ENCODE measurements at places on chromosomes 11 and 22.

GRCh38 chr11:36974771-36975170, 376.7 kb upstream of the RAG2 start:
- DNase-seq: no peak

- peak; percentile 69 for DNase-seq
Observed at GRCh38 chr22:40176921-40177737, 596 bp upstream of the TNRC6B start.

DNA sequence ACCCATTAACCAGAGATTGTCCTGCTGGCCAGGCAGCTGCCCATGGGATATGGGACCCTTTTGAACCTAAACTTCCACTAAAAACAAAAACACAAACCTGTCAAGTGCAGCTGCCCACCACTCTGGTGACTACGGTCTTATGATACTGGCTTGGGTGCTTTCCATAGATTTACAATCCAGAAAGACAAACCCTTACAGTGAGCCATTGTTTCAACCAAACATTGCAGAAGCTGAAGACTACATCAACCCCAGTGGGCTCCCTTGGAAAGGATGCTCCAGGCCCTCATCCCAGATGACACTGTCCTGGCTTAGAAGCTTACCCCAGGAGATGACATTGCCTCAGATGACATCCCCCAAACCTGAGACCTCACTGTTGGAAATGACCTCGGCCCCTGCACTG, 56.9 kb upstream of the WNT11 start:
- DNase-seq: no peak

GRCh38 chr11:126585388-126585773, 229.9 kb downstream of the ST3GAL4 start:
- no peak for DNase-seq

DNA sequence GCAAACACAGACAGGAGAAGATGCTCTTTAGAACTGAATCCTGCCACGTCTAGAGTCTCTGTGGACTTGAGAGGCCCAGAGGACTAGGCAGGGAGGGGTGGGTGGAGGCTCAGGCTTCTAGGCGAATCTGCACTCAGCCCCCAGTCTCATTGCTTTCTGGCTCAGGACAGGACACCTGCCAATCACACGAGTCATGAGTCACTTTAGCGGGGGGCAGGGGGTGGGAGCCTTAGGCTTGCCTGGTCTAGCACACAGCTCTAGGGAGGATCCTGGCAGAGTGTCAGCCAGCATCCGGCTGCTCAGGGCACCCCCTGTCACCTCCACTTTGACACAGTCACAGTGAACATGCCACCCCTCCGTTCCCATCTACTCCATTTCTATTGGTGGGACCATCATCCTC, 167.7 kb downstream of the CEP164 start:
- no peak for DNase-seq

GRCh38 chr11:79413268-79413667, 27.6 kb downstream of the TENM4 start:
- peak; percentile 92 for DNase-seq

DNA sequence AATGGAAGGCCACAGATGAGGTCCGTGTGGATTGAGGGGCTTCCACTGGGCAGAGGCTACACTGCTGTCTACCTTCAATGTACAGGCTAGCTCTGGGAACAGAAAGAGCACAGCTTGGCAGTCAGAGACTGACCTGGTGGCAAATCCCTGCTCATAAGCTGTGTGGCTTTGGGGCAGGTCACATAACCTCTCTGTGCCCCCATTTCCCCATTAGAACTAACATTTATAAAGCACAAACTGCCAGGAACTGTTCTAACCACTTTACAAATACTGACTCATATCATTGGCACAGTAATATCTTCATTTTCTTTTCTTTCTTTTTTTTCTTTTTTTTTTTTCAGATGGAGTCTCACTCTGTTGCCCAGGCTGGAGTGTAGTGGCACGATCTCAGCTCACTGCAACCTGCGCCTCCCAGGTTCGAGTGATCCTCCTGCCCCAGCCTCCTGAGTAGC, 3.1 kb downstream of the FOSL1 start:
- peak; percentile 43 for DNase-seq

DNA sequence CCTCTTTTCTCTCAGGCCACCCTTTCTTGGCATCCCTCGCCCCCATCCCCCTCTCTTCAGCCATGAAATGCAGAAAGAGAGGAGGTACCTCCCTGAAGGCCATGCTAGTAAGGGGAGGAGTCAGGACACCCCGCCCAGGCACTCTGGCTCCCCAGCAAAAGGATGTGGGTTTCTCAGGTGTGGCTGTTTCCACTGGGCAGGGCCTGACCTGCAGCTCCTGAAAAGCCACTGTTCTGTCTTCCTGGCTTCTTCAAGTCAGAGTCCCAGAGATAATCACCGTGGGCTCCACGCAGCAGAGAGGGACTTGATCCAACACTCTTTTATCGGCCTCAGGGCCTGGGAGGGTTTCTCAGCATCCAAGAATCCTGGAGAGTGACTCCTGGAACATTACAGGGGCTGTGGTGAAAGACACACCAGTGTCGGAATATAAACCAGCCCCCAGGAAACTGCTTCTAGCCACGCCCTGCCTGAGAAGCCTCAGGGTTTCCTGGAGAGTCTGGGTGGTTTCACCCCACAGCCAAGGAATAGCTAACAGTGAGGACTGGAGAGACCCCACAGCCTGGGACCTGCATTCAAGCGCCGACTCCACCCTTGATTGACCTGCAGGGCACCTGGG, 45.7 kb upstream of the TSPAN18 start:
- no peak for DNase-seq

- DNase-seq: no peak
Observed at GRCh38 chr11:76665172-76665571, 5.4 kb downstream of the LRRC32 start.

GRCh38 chr11:64095949-64096348, 60.2 kb downstream of the FLRT1 start:
- DNase-seq: no peak

- DNase-seq: no peak
Observed at GRCh38 chr11:99366546-99366945, 345.8 kb downstream of the CNTN5 start.

- peak; percentile 1 for DNase-seq
Observed at GRCh38 chr11:99814021-99814420, 793.3 kb downstream of the CNTN5 start.

GRCh38 chr11:132030896-132031295, 660.5 kb downstream of the NTM start:
- no peak for DNase-seq

DNA sequence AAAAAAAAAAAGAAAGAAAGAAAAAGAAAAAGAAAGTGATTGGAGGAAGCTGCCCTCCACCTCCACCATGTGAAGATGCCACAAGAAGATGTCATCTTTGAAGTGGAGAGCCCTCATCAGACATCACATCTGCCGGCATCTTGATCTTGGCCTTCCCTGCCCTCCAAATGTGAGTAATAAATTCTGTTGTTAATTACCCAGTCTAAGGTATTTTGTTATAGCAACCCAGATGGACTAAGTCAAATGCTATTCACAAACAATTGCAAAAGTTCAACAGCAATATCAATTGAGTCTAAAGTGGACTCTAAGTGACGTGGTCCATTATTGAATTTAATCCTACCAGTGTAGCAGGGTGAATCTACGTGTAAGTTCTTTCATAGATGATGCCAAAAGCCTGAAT, 55.9 kb upstream of the NUP160 start:
- DNase-seq: no peak

- no peak for DNase-seq
Observed at GRCh38 chr11:111093061-111093460, 152.5 kb upstream of the POU2AF2 start.

DNA sequence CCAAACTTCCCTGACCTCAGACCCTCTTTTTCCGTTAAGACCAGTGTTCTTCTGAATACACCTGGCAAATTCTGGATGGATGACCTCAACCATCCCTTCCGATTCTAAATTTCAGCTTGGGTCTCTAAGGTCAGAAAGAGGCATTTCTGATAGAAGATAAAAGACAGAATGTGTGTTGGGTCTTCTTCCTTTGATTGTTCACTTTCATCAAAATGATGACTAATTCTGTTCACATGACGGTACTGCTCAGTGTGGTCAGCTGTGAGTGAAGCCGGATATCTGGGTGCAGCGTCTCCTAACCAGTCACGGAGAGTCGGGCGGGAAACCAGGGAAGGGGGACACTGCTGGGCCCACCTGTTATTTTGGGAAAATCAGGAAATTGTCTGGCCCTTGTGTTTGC, 151.6 kb upstream of the NAV2 start:
- DNase-seq: peak; percentile 19

DNA sequence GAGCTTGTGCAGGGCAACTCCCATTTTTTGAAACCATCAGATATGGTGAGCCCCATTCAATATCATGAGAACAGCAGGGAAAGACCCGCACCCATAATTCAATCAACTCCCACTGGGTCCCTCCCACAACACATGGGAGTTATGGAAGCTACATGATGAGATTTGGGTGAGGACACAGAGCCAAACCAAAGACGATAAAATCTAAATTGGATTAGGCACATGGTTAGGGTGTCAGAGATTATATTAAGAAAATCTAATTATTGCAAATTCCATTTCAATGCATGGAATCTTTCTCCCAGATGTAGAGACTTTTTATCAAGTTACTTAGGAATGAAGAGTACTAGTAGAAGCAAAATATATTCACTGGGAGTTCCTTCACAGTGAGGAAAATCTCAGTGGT, 324.9 kb downstream of the JRKL start:
- no peak for DNase-seq

GRCh38 chr22:30947173-30947815, 21.3 kb downstream of the MORC2 start:
- no peak for DNase-seq

DNA sequence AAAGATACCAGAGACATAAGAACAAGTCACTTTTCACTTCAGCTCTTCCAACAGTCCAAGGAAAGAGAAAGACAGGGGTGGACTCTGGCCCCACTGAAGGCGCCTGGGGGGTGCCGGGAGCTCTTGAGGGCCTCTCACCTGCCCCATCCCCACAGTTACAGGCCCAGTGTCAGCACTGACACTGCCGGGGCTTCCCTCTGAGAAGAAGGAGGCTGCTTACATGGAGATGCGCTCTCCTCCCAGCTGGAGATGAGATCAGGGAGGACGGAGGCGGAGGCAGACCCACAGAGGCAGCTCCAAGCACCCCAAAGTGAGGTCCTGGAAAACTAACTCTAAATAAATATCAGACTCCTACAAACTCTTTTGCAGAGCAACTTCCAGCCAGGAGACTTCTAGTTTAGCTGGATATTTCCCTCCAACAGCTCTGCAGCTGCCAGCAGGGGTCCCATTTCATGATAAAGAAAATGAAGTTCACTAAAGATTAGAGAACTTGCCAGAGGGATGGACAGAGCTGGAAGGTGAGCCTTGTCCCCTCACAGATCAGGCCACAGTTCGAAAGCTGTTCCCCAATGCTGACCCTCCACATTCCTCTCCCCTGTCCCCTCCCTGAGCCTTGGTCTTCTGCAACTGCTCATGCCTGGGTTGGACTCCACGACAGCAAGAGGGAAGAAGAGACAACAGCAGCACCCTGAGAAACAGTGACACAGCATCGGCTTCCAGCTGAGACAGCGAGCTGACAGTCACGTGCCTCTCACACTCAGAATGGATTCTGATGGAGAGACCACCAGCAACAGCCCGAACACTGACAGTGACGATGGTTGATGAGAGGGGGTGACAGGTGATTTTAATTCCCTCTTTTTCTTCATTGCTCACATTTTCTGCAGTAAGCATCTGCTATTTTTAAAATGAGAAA, 5.8 kb downstream of the CARS1 start:
- no peak for DNase-seq

GRCh38 chr22:45774001-45774670, 102.5 kb downstream of the ATXN10 start:
- DNase-seq: no peak

DNA sequence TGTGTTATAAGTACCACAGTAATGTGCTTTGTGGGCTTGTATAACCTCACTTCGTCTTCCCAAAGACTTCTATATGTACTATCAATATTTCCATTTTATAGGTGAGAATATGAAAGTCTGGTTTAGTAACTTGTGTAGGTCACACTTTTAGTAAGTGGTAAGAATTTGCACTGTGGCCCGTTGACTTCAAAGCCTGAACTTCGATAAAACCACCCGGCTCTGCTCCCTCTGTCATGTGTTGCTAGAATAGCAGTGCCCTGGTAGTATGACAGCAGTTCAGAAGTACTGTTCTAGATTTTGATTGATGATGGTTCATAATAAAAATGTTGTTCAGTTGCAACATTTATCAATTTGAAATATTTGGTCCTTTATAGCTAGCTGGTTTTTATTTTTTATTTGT, 110.2 kb upstream of the SORL1-AS1 start:
- DNase-seq: no peak

DNA sequence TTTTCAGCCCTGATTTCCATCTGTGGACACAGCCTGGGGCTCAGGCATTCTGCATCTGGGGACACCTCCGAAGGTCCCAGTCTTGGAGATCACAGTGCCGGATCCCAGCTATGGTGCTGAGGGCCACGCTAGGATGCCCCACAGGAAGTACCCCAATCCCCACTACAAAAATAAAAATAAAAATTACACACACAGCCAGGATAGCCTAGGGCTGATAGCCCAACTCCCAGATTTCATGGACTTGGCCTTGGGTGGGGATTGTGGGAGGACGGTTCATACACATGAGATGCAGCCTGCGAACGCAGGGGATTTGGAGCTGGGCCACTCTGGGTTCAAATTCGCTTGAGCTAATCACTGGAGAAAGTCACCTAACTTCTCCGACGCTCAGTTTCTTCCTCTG, 237.7 kb downstream of the BUD13 start:
- no peak for DNase-seq

GRCh38 chr11:83566950-83567349, 280.8 kb upstream of the CCDC90B start:
- DNase-seq: peak; percentile 38

- no peak for DNase-seq
Observed at GRCh38 chr22:41474872-41475451, 6.0 kb downstream of the ACO2 start.

DNA sequence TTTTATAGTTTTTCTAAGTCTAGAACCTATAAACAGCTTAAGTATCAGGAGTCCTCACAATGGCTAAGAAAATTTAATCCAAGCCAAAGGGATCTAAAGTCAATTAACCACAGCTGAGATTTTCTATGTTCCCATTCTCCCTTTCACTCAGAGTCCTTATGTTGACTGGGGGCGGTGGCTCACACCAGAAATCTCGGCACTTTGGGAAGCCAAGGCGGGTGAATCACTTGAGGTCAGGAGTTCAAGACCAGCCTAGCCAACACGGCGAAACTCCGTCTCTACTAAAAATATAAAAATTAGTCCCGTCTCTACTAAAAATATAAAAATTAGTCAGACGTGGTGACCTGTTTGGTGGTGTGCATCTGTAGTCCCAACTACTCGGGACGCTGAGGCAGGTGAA, 6.9 kb downstream of the RDX start:
- DNase-seq: no peak

Data from astrocyte of the spinal cord (primary cell).